ENCODE measurements at places on chromosomes 1 and 21. TPM values are rescaled to one million over a fixed set of nuclear protein-coding genes. Genes with fewer than 3 reads are reported as not detected.

MYBPH gene
- not detected for total RNA-seq

AMPD1 gene
- total RNA-seq = 0.07 TPM

CRABP2 gene
- 24.5 TPM for total RNA-seq

PODN gene
- total RNA-seq = not detected

TRAF3IP3 gene
- total RNA-seq = not detected

FCRL5 gene
- not detected for total RNA-seq

ILDR2 gene
- total RNA-seq = 3.8 TPM

AMY2B gene
- 6.3 TPM for total RNA-seq

AADACL3 gene
- not detected for total RNA-seq

TCHHL1 gene
- not detected for total RNA-seq

STYXL2 gene
- total RNA-seq = not detected

CHRM3 gene
- 0.21 TPM for total RNA-seq

GPBP1L1 gene
- 112 TPM for total RNA-seq

KIF14 gene
- total RNA-seq = 2.0 TPM

VSIG8 gene
- 0.07 TPM for total RNA-seq

ZNF124 gene
- total RNA-seq = 16.8 TPM

Measured in kidney epithelial cell (primary cell).